RWPE2 (cell line): ENCODE measurements at places on chromosomes 13 and 19.
A peak's percentile ranks its signal among the peaks of the same experiment; 100 is the strongest.

- no peak for DNase-seq
These were observed 15.6 kb upstream of the NANOS3 start for GRCh38 chr19:13861392-13861713.

DNA sequence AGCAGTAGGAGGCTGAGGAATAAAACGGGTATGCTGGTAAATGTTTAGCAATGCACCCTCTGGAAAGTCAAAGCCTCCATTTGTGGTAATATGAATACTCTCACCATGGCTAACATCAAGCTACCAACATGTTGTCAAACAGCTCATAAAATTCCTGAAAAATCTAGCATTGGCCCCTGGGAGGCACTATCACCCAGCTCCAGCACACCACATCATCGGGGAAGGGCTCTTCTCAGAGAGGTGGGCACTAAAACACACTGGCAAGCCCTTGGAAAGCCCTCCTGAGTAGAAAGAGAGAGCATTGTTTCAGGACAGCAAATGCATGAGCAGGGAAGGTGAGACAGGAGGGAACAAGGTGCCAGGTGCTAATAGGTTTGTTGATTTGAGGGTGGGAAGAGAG, 53.9 kb upstream of the FLT1 start:
- no peak for DNase-seq

DNA sequence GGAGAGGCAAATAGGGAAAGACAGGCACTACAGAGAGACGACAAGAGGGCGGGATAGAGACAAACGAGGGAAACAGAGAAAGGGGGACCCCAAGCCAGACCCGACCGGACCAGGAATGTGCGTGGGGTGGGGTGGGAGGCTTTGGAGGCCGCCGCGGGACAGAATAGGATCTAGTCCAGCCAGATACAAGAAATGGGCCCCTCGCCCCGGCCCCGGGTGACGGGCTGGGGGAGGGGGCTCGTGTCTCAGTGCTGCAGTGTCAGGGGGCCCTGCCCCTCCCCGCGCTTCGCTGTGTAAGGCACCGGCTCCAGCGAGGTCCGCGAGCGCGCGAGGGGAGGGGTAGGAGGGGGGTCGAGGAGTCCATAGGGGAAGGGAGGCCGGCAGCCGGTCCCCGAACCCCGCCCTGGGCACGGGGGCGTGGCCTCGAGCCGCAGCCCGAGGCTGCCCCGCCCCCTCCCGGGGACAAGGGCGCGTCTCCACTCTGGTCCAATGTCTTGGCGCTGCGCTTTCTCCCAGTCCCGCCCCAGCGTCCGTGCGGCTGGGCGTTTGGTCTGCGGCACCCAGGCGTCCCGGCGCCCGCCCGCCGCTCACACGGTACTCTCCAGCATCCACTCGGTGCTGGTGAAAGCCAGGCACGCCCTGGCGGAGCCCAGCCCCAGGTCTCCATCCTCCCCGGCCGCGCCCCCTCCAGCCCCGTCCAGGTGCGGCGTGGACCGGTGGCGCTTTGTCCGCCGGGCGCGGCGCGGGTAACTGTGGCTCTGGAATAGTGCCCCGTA, 11.0 kb downstream of the IFNL1 start:
- no peak for DNase-seq

DNA sequence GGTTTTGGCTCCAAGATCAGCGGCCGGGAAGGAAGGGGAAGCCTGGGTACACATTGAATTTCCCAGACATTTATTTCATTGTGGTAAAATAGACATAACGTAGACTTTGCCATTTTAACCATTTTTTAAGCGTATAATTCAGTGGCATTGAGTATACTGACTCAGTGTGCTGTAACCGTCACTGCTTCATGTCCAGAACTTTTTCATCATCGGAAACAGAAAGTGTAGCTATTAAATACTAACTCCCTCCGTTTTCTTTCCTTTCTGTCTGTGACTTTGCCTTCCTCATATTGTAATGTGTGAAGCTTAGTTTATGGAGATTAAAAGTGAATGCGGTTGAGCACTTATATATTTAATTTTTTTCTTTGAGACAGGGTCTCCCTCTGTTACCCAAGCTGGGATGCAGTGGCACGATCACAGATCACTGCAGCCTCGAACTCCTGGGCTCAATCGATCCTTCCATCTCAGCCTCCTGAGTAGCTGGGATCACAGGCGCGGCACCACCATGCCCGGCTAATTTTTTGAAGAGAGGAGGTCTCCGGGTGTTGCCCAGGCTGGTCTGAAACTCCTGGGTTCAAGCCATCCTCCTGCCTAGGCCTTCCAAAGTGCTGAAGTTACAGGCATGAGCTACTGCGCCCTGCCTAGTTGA, 1.4 kb downstream of the HNRNPM start:
- DNase-seq: no peak

DNA sequence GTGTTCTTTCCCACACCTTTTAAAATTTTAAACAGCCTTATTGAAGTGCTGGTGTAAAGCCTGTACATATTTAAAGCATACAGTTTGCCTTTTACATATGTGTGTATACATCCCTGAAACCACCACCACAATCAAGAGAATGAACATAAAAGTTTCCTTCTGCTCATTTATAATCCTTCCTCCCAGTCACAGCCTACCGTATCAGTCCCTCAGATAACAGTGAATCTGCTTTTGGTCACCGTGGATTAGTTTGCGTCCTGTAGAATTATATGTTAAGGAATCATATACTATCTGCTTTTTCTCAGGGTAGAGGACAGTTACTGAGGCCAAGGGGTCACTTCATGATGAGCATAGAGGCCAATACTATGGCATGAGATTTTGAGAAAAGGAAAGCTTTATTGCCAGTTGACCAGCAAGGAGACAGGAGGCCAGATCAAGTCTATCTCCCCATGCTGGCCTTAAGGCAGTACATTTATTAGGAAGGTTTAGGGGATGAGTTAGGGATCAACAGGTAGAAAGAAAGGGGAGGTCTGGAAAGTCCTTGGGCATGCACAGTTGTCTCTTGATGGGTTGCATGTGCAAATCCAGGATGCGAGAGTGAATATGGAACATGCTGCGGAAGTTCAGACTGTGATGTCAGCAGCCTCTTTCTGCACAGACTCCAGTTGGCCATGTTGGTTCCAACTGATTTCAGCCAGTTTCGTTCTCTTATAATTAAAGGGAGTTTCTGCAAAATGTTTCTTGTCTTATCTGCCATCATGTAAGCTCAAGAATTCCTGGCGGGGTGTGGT, 36.3 kb upstream of the LSM14A start:
- no peak for DNase-seq

- DNase-seq: no peak
These were observed 673.1 kb downstream of the DIAPH3 start for GRCh38 chr13:59490651-59491050.

DNA sequence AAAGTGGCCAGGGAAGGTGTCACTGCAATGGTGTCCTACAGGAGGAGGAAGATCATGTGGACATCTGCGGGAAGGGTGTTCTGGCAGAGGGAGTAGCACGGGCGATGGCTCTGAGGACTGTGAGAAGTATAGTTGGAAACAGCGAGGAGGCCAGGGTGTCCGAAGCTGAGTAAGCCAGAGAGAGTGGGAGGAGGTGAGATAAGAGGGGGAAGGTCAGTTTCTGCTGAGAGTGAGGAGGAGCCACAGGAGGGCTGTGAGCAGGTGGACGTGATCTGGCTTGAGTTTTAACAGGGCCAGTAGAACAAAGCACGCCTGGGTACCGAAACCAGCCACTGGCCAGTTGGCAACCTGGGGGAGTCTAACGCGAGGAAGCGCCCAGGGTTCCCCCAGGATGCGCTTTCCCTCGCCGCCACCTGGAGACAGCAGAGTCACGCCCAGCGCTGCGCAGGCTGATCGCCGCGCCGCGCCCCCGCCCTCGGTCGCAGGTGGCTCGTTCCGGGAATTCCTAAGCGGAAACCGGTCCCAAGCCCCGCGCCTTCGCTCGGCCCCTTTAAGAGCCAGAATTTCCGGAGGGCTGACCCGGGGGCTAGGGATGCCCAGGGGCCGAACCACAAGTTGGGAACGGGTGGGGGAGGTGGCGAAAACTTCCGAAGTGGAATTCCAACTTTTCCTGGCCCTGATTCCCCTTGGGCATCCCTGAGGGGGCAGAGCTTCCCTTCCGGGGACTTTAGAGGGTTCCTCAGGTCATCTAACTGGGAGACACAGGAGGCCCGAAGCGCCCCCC, 1.1 kb upstream of the LSR start:
- DNase-seq: peak; percentile 93
